ENCODE measurements at places on chromosomes 11 and 22. TPM values are rescaled to one million over a fixed set of nuclear protein-coding genes. Genes with fewer than 3 reads are reported as not detected.

GRCh38 chr22:43860831-43861230 is 1.5 kb downstream of the SULT4A1 start:
- no peak for DNase-seq

- DNase-seq: no peak
Observed at GRCh38 chr11:94309757-94310156, 5.4 kb downstream of the IZUMO1R start.

DNA sequence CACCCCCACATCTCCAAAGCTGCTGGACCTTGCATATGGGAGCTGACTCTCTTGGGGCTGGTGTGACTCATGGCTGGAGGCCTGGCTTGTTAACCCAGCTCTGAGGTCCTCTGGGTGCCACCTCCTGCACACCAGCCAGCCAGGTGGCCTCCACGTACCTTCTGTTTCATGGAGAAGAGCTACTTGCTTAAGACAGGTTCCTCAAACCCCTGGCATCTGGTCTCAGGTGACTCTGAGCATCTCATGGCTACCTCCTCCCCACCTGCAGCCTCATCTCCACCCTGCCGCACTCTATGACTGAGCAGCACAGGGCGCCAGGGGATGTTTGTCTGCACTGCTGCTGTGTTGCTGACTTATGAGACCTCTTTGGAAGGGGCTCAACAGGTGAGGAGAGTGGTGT is 55.7 kb downstream of the BCR start:
- DNase-seq: no peak

DNA sequence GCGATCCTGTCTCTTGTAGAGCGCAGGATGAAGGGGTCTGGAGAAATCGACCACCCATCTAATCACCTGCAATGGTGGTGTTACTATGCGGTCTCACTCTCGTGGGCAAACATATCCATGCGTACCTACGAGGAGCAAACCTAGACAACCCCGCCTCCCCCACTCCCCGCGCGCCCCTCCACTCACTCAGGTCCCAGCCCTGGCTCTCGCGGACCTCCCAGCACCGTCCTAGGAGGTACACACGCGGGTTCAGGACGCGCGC is 887 bp downstream of the TRPC6 start:
- no peak for DNase-seq

- DNase-seq: no peak
Observed at GRCh38 chr11:126781942-126782341, 218.6 kb downstream of the KIRREL3 start.

DNA sequence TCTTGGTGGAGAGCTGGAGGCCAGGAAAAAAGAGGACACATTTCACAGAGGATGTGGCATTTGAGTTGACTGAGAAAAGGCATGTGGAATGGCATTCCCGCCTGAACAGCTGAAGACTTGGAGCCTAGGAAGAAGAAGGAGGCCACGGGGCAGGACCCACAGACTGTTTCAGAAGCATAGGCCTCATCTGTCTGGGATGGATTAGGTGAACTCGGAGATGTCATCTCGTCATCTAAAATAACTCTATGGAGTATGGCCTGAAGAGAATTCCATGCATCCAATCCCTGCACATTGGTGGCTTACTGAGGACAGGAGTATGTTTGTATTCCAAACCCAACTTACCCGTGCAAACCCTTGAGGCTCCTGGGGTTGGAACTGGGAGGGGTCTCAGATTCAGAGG is 16.4 kb downstream of the SPATA19 start:
- no peak for DNase-seq

- DNase-seq: peak; percentile 94
Observed at GRCh38 chr11:85685820-85686459, at the start of gene CCDC89. Gene CCDC89, minus strand, starts transcription at chr11:85686195. Its CDS starts 65 bp downstream, at chr11:85686130.

- DNase-seq: no peak
Observed at GRCh38 chr11:103395612-103396011, 286.4 kb downstream of the DYNC2H1 start.

- peak; percentile 9 for DNase-seq
Observed at GRCh38 chr11:112355726-112356125, 95.1 kb upstream of the PLET1 start.

DNA sequence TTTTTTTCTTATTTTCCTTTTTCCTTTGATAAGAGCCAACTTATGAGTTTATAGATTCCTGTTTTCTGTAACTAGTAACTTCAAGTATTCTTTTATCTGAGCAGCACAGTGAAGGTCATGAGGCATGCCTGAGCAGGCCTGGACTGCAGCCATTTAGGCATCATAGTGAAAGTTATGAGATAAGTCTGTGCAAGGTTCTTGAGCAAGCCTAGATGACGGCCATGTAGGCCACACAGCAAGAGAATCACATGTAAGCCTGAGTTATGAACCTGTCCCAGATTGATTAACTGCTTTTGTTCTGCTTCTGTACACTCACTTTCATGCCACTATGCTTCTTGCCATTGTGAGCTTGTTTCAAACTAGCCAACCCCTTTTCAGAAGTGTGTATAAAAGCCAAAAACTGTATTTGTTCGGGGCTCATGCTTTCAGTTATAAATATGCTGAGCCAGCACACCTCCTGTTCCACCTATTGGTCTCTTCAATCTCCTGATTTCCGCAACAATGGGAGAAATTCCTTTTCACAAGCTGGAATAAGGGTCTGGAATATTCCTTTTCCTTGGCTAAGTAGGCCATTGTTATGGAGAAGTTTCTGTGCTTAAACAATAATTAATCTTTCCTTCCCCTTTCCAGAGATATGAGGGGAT is 745.7 kb downstream of the FAM181B start:
- peak; percentile 8 for DNase-seq

- no peak for DNase-seq
Observed at GRCh38 chr22:48957311-48957986, 870.2 kb downstream of the BRD1 start.

DNA sequence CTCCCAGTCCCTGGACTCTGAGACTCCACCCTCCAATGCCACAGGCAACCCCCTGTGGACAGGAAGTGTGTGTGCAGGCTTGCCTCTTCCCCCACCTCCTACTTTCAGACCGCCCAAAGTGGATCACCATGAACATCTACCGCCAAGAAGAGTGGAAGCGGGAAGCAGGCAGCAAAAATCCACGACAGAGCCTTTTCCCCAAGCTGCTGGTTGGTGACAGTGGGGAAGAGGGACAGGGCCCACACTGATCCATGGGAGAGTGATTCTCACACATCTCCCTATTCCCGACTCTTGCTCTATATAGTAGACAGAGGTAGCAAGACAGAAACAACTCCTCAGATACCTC is 53.4 kb upstream of the SPATA19 start:
- DNase-seq: no peak

DNA sequence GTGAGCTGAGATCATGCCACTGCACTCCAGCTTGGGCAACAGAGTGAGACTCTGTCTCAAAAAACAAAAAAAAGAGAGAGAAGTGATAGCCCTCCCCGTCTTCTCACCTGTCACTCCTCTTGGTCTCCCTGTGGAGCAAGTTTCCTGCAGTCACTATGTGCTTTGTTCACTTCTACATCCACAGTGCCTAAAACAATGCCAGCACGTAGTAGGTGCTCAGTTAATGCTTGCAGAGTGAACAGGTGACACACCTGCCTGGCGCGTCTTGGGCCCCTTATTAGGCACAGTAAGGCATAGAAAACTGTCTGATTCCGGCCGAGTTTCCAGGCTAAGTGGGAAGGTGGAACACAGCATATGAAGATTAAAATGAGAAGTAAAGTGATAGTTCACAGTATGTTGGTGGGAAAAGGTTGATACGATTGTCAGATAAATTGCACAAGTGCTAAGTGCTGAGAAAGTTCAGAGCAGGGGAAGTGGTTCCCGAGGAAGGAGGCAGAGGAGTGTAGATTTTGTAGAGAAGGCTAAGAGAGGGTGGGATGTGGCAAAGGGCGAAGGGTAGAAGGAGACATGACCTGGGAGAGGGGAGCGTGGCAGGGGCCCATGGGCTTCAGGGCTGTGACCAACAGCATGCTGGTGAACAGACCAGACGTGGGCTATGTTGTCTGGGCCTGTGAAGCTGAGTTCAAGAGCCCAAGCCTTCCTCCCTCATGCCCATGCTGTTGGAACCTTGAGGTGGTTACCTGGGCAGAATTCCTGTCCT is 41.9 kb downstream of the BCR start:
- no peak for DNase-seq

GRCh38 chr11:131457163-131457562 is 86.7 kb downstream of the NTM start:
- no peak for DNase-seq

DNA sequence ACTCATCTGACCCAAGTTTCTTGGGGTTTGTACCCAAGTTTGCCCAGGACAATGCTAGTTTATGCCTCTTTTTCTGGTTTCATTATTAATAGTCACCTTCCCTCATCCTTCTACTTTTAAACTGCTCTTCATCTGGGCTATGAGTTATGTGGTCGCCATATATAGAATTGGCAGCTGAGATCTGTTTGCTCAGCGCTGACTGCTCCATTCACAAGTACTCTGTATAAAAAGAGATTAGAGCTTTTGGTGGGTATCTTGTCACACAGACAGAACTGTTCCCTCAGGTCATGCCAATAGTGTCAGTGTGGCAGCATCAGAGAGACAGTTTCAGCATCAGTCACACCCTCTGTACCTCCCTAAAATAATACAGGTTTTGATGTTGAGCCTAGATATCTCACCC is 326.0 kb downstream of the RAB38 start:
- DNase-seq: no peak

DNA sequence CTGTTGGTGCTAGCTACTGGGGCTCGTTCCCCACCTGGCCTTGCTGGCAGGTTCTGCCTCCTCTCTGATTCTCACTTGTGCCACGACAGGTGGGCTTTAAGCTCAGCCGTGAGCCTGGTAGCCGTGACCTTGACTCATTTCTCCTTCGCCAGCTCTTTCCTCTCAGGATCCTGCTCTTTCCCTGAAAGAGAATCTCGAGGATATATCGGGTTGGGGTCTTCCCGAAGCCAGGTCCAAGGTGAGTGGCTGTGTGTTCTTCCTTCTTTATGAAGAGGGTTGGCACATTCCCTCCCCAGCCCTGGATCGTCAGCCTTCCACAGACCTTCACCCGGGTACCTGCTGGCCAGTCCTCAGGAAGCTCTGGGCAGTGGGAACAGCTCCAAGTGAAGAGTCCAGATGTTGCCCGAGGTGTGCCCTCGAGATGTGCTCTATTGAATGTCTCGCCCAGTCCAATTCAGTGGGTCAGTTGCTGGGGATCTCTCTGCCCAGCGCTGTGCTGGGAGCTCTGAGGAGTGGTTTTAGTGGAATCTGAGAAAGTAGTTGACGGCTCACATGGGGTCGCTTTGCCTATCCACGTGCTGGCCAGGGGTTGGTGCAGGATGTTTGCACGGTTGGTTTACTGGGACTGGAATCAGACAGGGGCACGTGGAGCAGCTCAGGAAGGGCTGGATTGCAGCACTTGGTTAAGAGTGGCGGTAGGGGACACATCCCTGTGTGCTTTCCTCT is 1.4 kb downstream of the ZNF74 start:
- no peak for DNase-seq

- no peak for DNase-seq
Observed at GRCh38 chr11:32386770-32387377, 48.5 kb downstream of the WT1 start.

DNA sequence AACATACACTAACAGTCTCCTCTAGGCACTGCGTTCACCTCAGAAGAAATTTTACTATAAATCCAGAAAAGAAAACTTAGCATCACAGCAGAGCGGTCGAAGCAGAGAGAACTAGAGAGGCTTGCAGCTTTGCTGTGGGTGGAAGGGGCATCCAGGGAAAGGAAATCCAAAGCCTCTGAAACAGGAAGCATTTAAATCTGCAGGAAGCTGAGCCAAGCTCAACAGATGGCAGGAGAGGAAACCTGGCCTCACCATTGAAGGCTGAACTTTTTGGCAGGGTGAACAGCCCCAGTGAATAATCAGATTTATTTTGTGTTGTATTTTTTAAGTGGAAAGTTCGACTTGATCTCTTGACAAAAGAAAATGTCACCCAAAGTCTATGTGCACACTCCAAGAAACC is 858.1 kb downstream of the OPCML start:
- DNase-seq: no peak

GRCh38 chr22:31055117-31055634 is 25.9 kb upstream of the SMTN start:
- DNase-seq: no peak

DNA sequence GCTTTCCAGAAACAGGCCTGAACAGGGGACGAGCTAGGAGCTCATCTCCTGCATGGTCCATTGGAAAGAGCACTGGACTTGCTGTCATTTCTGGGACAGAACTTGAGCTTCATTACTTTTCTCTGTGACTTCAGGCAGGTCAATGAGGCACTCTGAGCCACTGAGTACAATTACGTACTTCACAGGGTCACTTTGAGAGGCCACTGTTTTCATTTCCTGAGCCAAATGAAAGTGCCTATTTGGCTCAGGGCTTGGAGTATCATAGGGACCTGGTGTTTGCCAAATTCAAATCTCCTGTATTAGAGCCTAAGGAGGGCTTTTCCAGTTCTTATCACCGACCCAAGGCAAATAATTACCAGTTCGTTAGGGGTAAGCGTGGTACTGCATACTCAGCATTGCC is 319.3 kb downstream of the CADM1 start:
- DNase-seq: no peak

- DNase-seq: no peak
Observed at GRCh38 chr22:17083811-17084441, 874 bp upstream of the IL17RA start.

DNA sequence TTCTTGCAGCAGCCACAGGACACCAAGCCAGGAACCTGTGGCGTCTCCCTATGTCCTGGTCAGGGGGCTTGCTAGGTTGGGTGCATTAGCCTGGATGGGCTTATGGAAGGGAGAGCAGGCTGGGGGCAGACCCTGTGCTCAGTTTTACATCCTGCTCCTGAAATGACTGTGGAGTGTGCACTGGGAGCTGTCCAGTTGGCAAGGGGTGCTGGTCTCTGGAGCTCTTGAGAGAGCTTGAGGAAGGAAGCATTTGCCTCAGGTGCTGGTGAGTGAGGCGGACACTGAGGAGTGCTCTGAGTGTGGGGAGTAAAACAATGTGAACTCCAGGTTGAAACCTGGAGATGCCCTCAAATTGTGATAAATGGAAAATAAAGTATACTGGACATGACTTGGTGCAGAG is 3.4 kb downstream of the SCGB1D4 start:
- no peak for DNase-seq

DNA sequence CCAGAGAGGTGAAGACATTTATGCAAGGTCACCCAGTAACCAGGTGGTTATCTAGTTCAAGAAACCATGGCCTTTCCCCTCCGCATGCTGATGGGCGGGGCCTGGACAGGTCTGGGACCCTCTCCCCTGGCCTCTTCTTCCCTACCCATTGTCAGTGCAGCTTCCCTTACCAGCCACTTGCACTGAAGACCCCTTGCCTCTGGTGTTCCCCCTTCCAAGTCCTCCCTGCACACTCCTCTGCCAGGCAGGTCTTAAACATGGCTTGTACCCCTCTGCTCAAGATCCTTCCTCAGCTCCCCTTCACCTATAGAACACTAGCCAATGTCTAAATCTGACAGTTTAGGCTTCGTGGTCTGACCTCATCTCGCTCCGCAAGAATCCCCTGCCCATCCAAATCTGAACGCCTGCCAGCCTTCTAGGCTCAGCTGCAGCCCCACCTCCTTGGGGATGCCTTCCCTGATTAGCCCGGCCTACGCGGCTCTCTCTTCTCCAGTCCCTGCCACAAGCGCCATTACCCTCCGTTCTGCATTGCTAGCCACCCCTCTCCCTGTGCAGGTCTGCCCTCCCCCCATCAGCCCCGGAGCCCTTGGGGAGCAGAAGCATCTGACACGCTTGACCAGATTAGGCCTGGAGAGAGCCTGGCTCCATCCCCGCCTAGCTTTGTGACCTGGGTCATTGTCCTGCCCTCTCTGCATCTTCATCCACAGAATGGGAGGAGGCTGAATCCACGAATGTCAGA is 213.8 kb downstream of the DSCAML1 start:
- DNase-seq: no peak

Gene IGLL1
- 0.28 TPM for polyA plus RNA-seq

Gene KCNQ1OT1
- 2.5 TPM for polyA plus RNA-seq

Gene ALG8
- polyA plus RNA-seq: 57.1 TPM

Gene CYP2D6
- 3.1 TPM for polyA plus RNA-seq

Gene OSM
- 0.06 TPM for polyA plus RNA-seq

Gene WNT7B
- polyA plus RNA-seq: 18.7 TPM
